ENCODE measurements at places on chromosomes 12 and 14.
A peak's percentile ranks its signal among the peaks of the same experiment; 100 is the strongest.

DNA sequence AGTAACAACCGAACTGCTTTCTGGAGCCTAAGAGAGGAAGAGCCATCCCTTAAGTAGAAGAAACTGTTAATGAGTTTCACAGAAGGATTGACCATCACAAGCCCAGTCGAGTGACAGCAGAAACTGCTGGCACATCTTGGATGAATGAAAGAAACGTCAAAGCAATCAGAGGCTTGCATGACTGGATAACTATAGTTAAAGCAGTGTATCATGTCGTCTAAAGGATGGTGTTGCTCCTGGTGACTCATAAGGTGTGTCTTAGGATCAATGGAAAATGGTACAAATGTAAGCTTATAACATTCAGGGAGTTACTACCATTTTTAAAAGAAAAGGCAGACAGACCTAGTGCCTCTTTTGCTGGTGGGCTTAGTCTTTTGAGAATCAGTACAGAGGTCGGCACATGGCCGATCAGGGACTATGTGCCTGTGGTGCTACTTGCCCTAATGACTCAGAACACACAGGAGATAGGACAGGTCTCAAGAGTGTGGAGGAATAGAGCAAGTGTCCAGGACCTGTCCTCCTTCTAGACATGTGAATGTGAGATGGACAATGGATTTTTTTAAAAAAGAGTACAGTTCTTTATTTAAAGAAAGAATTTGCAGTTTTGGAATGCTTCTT, 55.7 kb downstream of the TMX1 start:
- DNase-seq = no peak

DNA sequence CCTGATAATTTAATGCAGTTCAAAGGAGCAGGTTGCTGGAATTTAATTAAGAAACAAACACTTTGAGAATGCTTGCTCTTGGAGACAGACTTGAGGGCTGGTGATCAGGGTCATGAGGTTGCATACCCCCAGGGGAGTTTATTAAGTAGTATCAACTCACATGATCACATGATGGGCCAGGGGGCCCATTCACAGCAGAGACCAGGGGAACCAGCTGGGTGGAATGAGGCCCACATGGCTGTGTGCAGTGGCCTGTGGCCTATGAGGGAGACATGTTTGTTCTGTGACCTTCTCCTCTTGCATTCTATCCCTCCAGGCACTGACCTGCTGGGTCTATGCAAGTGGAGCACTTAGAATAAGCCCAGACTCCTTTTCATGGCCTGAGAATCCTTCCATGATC, 266.6 kb upstream of the PWP1 start:
- DNase-seq = no peak

DNA sequence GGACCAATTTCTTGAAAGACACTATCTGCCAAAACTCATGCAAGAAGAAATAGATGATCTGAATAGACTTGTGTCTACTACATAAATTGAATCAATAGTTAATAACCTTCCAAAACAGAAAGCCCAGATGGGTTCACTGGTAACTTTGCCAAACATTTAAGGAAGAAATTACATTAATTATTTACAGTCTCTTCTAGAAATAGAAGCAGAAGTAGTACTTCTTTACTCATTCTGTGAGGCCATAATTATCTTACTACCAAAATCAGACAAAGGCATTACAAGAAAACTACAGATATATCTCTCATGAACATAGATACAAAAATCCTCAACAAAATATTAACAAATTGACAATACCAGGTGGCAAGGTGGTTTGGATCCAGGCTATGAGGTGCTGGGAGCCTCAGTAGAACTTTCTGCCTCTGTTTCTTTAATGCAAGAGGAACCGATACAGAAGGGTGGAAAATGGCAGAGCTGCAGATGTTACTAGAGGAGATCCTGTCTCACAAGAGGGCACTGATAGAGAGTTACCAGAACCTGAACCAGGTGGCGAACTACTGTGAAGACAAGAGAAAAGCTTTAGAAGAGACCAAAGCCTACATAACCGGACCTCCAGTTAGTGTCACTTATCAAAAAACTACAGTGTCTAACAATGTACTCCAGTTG, 33.7 kb upstream of the KTN1 start:
- no peak for DNase-seq

- DNase-seq = no peak
Measured at GRCh38 chr14:65966188-65966587, 520.0 kb upstream of the CCDC196 start.

- no peak for DNase-seq
Measured at GRCh38 chr14:101409006-101409543, 152.2 kb upstream of the DIO3 start.

DNA sequence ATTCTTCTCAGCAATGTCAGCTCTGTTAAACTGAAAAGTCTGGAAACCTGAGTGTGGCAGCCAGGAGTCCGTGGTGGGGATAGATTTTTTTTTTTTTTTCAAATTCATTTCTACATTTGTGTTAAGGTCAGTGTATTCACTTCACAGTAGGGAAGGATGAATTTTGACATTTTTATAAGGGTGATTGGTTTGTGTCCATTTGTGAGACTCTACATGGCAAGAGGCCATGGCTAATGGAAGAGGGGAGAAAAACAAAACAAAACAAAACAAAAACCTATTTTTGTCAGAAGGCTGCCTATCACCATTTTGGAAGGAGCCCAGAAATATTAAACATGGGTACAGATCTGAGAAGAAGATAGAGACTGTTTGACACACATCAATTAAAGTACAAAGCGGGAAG, 176.1 kb downstream of the RMST start:
- DNase-seq = no peak

DNA sequence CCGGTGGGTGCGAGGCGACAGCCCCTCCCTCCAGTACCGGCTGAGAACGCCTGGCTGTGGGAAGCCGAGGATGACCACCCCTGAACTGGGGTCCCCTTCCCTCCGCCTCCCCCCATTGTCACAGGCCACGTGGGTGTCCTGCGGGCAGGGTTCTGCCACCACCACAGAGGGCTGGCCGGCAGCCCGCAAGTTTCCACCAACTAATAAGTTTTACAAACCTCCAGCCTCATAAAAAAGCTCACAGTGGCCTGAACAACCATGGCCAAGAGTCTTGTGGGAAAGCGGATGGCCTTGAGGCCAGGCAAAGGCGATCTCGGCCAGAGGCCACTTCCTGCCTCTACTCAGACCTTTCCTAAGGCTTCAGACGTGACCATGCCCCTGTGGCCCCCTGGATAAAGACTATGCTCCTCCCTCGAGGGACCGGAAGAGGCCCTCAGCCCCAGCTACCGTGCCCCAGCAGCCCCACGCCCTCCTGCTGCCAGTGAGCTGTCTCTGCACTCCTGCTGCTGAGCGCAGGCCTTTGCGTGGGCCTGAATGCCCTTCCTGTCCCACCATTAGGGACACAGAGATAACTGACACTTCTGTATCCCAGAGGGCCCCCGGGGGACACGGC, 46.1 kb upstream of the DLK1 start:
- DNase-seq = no peak

DNA sequence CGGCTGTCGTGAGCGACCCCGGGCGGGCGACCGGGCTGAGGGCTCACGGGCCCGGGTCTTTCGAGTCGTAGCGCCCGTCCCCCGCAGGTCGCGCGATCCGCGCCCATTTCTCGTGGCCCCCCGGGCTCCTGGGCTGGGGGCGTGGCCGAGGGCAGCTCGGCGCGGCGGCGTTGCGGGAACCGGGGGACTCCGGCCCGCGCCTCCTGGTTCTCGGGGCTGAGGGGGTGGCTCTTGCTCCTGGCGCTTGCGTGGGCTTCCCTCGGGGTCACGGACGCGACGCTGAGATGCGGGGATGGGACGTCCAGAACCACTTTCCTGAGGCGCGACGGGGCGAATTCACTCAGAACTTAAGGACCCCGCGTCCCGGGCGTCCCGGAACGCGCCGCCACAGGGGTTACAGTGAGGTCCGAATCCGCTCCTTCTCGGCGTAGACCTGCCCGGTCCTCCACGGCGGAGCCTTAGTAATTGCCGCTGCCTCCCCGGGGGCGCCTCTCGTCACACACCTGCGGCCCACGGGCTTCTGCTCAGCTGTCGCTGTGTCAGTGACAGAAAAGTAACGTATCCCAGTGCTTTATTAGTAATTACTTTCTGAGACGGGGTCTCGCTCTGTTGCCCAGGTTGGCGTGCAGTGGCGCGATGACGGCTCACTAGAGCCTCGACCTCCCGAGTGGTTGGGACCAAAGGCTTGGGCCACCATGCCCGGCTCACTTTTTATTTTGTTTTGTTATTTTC, 606 bp downstream of the EP400 start:
- peak; percentile 12 for DNase-seq

- no peak for DNase-seq
Measured at GRCh38 chr14:45212231-45212630, 40.8 kb downstream of the MIS18BP1 start.

DNA sequence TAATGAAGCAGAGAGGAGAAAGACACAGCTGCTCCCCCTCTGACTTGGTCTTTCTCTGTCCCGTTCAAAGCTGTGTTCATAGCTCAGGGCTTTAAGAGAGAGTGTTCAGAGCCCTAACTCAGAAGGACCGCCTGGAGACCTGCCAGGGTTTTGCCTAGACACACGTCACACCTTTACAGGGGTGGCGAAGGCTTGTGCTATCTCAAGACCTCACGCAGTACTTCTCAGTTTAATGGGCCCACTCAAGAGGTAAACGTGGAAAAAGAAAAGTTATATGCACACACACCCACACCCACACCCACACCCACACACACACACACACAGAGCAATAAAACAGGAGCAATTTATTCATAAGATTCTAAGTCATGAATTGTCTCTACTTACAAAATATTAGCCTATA, 374.3 kb downstream of the C12orf75 start:
- DNase-seq = no peak

DNA sequence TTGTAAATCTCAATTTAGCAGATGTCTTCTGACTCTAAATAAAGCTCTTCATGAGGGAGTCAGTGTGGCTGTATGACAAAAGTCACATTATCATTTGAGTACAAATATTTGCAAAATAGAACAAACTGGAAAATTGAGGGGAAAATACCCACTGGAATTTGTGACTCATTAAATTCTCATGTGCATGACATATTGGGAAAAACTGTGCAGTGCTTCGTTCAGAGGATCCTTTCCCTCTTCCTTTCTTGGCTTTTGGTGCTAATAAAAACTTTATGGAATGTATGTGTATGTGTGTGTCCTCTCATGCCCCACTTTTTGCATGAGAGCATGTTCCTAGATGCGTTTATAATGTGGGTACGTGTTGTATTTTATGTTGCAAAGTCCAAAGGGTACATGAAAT, 267.8 kb downstream of the KTN1 start:
- peak; percentile 82 for DNase-seq

GRCh38 chr14:99690636-99691035, 6.5 kb downstream of the CYP46A1 start:
- no peak for DNase-seq

DNA sequence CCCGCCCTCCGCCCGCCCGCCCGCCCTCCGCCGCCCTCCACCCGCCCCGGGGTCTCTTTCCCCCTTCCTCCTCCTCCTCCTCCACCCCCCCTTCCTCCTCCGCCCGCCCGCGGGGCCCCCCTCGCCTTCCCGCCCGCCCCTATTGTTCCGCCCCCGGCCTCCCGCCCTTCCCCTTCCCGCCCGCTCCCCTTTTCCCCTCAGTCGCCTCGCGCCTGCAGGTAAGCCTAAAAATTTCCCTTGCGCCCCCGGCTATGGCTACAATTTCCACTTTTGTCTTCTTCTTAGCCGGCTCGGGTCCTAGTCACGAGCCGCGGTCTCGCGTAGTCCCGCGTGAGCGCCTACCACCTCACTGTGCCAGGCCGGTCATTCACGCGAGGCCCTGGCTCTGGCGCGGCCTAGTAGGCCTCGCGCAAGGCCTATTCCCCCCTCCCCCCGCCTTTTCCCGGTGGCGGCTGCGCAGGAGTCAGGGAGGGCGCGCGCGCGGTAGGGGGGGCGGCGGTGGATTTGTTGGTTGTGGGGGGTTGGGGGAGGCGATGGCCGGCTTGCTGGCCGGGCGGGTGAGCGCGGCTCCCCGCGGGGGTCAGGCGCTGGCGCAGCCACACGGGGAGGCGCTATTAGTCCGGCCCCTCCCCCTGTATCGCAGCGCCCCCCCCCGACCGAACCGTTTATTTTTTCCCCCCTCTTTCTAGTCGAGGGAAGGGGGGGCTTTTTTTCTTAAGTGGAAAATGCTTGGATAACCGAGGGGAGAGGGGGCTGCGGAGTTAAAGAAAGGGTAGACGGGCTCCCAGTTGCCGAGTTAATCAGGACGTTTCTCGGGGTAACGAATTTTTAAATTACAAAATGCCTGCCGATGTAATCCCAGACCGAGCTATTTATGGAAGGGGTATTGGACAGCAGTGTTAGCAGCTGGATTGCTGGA, 516 bp downstream of the PCBP2 start:
- DNase-seq = peak; percentile 87

DNA sequence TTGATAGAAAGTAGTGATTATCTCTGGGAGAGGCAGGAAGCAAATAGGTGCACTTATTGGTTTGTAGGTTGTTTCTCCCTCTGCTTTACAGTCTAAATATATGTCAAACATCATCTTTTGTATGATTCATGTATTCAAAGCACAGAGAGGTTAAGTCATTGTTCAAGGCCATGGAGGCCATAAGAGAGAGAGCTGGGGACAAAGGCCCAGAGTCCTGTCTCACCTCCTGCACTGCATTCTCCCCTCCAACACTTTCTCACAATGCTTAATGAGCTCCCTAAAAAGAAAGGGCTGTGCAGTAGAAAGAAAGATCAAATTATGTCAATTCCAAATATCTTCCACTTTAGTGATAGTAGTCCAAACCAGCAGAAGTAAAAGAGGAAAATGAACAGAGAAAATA, 180.4 kb upstream of the DIO3 start:
- DNase-seq = no peak

DNA sequence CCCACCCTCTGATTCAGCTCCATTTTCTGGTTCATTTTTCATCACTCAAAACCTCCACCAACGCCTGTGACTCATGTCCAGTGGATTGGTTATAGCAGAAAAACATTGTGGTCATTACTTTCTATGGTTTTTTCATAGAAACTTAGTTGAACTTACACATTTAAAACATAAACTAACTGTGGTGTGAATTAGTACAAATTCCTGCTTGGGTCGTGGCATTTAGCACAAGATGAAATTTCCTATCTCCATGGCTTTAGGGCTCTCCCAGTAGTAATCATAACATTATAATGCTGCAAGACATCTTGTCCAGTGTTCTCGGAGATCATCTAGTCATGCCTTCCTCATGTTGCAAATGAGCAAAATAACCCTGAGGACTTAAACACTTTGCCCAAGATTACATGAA, 7.1 kb downstream of the RNASE7 start:
- DNase-seq = peak; percentile 30

GRCh38 chr14:90613453-90613852, 202.8 kb downstream of the TTC7B start:
- DNase-seq = no peak

DNA sequence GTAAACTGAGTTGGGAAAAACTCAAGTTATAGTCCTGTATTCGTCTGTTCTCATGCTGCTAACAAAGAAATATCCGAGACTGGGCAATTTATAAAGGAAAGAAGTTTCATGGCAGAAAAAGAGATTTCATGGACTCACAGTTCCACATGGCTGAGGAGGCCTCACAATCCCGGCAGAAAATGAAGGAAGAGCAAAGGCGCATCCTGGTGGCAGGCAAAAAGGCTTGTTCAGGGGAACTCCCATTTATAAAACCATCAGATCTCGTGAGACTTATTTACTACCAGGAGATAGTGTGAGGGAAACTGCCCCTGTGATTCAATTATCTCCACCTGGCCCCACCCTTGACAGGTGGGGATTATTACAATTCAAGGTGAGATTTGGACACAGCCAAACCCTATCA, 292.6 kb upstream of the SYT1 start:
- no peak for DNase-seq

- DNase-seq = peak; percentile 16
Measured at GRCh38 chr14:21917699-21918436, 244.2 kb upstream of the OR4E1 start.

All from fibroblast of skin of abdomen (primary cell).